ENCODE measurements at places on chromosomes 5 and 9. TPM values are rescaled to one million over a fixed set of nuclear protein-coding genes. Genes with fewer than 3 reads are reported as not detected.
A peak's percentile ranks its signal among the peaks of the same experiment; 100 is the strongest.

KLHL9 gene
- total RNA-seq, result 21.6 TPM

EFNA5 gene
- 4.1 TPM for total RNA-seq

DNA sequence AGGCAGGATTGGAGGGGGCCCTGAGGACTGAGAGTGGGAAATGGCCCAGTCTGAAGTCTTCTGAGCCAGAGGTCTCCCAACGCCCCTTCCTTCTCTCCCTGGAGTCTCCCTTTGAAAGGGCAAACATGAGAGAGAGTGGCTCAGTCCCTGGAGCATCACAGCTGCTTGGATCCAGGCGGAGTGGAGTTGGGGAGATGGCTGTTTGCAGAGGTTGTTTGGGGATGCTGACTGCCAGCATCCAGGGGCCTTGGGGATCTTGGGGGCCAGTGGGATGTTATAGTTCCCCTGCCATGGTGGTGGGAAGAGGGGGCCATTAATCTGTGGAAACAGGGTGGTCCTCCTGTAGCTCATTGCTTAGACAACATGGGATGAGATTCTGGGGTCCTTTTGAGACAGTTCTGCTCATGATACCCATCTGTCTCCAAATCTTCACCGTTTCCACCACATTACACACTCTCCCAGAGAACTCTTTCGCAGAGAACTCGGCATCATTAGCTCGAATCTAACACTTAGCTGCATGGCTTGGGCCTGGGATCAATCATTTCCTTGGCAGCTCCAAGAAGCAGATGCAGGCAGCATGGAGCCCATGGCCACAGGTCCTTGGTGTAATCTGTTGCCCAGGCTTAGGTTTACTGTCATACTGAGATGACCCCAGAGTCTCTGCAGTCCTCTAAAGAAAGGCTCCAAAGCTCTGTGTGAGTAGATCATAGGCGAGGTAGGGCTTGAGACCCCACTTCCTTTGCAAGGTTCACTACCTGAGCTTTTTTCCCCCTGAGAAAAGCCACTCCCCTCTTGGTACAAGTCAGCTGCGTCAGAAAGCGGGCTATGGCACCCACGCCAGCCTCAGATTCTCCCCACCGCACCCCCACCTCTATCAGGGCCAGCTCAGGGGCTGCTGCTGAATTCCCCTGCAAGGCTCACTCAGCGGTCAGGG lies 54.4 kb upstream of the SH3PXD2B start:
- DNase-seq, result no peak

DNA sequence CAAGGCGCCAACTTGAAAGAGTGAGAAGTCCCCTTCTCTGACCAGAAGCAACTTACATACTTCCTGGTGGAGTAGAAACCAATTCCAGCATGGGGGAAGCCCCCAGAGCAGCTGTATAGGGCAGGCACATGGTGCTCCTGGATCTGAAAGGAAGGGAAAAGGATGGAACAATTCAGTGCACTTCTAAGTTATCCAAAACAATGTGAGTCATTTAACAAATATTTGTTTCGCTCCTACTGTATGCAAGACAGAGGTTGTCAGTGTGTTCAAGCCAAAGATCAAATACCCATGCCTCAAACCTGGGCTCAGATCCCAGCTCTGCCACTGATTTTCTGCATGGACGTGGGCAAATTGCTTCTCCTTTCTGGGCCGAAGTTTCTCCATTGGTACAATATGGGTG lies 67.1 kb downstream of the LHX2 start:
- DNase-seq, result peak; percentile 13

NOXA1 gene
- 0.10 TPM for total RNA-seq

DNA sequence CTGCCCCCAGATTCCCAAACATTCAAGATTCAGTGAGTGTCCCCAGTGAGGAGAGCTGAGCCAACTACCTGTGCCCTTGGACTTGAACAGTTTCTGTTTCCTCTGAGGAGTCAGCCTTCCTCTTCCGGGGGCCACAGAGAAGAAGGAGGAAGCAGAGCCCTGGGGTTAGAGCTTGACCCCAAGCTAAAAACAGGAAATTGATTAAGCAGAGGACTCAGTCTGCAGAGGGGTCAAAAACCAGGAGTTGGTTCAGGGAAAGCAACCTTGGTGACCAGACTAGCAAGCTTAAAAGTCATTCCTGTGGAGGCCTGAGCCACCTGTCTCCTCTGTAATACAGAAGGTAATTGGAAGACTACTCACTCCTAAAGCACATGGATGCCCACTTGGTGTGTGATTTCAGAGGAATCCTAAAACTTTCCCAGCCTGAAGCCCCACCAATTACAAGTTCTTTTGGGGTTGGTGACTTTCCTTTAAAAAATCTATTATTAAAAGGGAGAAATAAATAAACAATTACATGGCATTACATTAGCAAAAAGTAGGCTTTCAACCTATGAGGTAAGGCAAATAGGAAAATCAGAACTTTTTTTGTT lies 64.2 kb upstream of the SELENOP start:
- DNase-seq, result no peak

GRCh38 chr5:74140409-74140808 lies 500.1 kb downstream of the ENC1 start:
- DNase-seq, result no peak

DNA sequence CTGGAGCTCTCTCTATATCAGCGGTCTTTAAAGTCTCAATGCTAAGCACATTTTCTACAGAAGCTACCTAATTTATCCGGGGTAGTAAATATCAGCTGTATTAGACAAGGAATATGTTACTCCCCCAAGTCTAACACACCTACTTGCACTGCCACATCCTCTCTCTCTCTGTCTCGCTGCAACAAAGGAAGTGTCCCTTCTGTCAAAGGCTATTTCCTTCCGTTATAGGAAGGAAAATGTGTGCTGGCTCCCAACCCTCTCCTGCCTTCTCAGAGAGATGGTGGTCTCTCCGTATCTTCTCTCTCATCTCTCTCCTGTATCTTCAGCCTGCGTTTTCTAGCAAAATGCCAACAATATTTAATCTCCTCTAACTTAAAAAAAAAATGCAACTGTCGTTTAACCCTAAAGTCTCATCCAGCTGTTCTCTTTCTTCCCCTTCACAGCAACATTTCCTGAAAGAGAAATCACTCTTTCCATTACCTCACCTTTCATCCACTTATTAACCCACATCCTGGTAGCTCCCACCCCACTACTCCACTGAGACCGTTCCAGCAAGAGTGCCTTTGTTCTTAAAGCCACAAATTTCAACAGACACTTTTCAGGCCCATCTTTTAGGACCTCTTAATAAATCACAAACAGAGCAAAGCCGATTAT lies 2.3 kb downstream of the TTF1 start:
- DNase-seq, result peak; percentile 10

CDX1 gene
- total RNA-seq, result not detected

- DNase-seq, result peak; percentile 87
These were observed 27.6 kb downstream of the COL15A1 start for GRCh38 chr9:98971168-98971914.

GRCh38 chr9:20873240-20873865 lies 158.1 kb downstream of the HACD4 start:
- no peak for DNase-seq

IL13 gene
- not detected for total RNA-seq

TRIP13 gene
- 220 TPM for total RNA-seq

- DNase-seq, result no peak
These were observed 237.9 kb downstream of the TMEM38B start for GRCh38 chr9:105932276-105932675.

Data from HT1080 (cell line).